ENCODE measurements at places on chromosomes 3 and 15.

DNA sequence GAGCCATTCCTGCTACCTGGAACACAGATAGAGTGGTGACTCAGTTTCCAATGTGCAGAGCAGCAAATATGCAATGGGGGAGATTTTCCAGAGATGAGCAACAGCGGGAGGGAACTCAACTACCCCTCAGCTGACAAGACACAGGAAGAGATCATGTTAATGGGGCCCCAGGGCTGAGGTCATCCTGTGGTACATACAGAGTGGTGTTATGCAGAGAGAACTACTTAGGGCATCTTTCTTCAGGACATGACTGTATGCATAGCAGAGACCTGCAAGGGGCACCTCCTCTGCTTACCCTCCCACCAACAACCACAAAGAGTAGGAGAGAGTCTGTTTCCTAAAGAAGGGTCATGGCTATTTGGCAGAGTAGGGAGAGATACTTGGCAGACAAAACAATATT is 6.8 kb upstream of the TBC1D5 start:
- no peak for DNase-seq

- DNase-seq, result no peak
Observed at GRCh38 chr3:72174040-72174439, 389.1 kb upstream of the PROK2 start.

DNA sequence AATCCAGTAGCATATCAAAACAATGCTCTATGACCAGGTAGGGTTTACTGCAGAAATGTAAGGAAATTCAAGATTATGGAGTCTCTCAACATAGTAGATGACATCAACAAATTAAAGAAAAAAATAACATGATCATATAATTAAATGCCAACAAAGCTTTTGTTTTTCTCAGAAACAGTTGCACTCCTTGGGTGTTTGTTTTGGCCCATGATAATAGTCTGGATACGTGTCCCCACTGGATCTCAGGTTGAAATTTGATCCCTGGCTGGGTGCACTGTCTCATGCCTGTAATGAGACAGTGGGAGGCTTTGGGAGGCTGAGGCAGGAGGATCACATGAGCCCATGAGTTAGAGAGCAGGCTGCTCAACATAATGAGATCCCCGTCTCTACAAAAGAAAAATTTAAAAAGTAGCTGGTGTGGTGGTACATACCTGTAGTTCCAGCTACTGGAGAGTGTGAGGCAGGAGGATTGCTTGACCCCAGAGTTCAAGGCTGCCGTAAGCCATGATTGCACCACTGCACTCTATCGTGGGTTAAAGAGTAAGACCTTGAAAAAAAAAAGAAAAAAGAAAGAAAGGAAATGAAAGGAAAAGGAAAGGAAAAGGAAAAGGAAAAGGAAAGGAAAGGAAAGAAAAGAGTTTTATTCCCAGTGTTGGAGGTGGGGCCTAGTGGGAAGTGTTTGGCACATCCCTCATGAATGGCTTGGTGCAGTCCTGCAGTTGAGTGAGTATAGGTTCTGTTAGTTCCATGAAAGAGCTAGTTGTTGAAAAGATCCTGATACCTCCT is 53.3 kb upstream of the FOXB1 start:
- no peak for DNase-seq

DNA sequence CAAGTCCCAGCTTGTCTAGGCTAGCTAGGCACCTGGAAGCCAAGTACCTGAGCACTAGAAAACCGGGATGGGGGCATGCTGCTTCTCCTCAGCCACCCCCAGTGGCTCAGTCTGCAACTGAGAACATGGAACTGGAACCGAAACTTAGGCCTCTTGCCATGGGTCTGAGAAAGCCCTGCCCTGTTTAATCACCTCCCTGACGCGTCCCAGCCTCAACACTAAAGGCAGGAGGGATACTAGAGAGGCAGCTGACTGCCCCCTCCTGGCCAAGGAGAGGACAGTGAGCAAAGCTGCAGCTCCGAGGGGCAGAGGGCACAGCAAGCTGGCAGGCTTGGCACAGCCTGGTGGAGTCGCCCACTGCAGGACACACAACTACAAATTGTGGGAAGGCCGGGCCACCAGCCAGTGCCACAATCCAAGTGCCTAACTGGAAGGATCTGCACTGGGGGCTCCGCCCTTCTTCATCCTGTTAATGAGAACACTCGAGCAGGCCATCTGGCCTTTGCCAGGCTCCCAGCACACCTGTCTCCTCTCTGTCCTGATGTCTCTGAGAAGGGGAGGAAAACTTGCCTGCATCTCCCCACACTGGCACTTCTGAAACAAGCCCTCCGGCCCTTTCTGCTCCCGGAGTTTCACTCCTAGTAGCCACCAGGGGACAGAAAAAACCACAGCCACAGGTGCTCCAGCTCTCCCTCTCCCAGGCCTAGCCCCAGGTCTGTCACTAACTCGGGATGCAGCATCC is 53.7 kb downstream of the BDH1 start:
- DNase-seq, result peak; percentile 56

DNA sequence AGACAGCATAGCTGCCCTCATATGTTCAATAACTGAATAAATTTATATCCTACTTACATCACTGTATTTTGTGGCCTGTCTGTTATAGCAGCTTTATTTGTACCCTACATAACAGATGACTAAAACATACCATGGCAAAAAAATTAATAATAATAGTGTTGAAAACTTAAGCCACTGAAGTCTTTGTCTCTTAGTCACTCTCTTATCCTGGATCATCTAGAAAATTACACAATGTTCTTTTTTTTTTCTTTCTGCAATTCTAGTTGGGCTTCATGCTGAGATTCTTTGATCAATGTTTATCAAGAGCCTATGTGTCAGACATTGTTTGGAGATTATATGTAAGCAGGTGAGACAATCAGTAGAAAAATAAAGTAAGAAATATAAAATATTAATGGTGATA is 519.3 kb upstream of the ARPP21 start:
- DNase-seq, result no peak

- DNase-seq, result no peak
Observed at GRCh38 chr3:170423001-170423615, 4.4 kb downstream of the CLDN11 start.

DNA sequence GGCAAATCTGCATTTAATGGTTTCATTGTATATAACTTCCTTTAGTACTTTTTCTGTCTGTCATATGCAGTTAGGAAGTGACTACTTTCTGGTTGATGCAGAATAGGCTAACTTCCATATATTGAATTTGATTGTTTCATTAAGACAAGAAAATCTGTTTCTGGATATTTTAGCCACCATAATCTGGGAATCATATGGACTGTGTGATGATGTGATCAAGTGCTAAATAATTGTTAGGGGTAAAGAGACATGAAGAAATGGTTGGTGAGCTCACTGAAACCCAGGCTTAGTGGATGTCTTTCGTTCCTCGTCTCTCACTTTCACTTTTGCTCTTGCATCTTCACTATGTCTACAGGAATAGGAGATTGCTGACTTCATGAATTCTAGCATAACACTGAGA is 3.5 kb upstream of the MNS1 start:
- no peak for DNase-seq

- DNase-seq, result no peak
Observed at GRCh38 chr15:67790610-67791319, 34.5 kb upstream of the SKOR1 start.

DNA sequence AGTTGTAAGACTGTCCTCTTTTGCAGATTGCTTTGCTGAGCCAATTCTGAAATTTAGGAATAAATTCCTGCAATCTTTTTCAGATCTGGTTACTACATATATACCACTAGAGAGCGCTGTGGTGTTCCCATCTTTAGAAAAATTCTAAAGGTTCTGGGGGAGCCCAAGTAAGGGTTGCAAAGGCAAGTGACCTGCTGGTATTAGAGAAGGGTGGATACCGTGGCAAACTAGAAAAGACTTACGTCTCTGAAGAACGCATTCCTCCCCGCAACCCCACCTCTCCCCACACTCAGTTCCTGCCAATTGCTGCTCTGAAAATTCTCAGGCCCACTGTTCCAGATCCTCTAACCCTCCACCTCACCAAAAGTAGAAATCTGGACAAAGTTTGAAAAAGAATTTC is 48.5 kb downstream of the EFHB start:
- peak; percentile 39 for DNase-seq

DNA sequence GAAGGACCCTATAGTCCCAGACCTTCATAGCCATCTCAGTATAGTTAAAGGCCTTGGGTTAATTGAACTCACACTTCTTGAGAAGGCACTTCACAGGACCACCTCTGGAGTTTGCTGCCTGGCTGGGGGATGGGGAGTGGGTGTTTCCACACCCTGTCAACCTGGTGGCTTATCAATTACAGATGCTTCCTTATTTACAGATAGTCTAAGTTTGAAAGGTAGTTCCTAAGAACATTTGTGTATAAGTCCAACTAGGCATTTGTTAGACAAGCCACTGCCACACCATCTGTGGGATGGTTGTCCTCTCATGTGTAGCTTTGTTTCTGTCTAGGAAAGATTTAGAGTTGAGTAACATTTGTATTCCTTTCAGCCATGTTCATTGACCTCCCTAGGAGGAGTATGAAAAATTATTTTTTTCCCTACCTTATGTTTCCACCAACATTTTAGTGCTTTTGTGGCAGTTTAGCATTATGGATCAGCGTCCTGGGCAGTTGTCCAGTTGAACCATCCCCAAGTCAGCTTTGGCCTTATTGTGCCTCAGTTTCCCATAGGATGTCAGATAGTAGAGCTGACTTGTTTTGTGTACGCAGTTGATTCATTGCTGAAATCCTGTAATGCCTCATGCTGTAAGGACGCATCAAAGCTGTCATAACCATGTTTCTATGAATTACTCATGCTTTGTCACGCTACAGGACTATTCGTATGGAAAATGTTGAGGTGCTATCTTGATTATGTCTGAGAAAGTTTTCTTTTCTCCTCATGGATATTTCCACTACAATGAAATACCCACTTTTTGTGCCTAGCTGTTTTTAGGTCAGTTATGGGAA is 21.2 kb upstream of the SIAH2 start:
- DNase-seq, result no peak

- DNase-seq, result no peak
Observed at GRCh38 chr3:95218484-95218883, 1155.6 kb downstream of the NSUN3 start.

DNA sequence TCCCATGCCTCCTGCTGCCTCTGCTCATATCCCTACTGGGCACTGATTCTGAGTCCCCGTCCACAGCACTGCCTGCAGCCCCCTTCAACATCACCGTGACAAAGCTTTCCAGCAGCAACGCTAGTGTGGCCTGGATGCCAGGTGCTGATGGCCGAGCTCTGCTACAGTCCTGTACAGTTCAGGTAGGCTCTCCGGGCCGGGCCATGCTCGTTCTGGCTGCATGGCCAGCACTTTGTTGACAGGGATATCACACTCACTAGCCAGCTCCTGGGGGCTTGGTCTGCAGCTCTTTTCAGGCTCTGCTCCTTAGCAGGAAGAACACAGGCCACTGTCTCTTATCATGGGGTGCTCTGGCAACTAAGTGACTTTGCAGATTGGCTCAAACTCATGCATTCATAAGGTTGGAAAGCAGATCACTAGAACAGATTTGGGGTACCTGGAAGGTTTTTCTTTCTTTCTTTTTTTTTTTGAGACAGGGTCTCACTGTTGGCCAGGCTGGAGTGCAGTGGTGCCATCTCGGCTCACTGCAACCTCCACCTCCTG is 6.0 kb downstream of the TYRO3 start:
- DNase-seq, result no peak

DNA sequence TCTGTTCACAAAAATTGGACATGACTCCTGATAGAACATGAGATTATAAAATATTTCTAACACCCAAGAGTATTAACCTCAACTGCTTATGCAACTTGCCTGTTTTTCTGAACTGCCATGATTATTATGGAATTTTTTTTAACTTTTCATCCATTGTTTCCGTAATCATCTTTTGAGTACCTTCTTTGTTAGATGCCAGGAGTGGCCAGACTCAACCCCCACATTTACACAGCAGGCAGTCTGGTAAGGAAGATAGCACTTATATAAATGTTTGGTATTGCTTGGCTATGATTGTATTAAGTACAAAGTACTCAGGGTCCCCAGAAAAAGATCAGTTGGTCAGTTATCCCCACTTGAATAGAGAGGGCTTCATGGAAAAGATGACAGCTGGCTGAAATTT is 74.3 kb downstream of the CRYBG3 start:
- no peak for DNase-seq

GRCh38 chr3:14536837-14537589 is 3.1 kb downstream of the GRIP2 start:
- no peak for DNase-seq

DNA sequence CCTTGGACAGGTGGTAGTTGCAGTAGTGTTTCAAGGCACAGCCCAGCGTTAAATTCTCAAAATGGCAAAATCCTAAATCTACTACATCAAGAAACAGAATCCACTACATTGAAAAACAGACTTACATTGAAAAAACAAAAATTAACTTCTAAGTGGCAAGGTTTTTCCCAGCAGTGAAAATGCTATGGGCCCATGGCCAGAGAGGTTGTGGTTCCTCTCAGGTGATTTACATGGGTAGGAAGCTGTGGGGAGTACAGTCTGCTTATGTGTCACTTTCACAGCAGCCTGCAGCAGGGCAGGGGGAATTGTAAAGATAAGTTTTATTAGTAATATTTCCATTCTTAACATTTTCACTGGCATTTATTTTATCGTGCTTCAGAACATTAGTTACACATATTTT is 24.9 kb downstream of the TTC14 start:
- no peak for DNase-seq

GRCh38 chr15:38059665-38060064 is 125.2 kb downstream of the TMCO5A start:
- DNase-seq, result no peak

DNA sequence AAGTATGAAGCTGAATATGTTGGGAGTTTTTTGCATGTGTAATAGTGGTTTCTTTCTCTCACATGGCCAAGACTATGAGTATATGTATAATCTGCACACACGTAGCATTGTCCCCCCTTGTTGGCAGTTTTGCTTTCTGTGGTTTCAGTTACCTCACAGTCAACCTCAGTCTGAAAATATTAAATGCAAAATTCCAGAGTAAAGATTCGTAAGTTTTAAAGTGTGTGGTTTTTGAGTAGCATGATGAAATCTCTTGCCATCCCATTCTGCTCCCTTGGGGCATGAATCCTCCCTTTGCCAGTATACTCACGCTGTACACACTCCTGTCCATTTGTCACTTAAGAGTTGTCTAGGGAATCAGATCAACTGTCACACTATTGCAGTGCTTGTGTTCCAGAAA is 742.0 kb upstream of the CCDC54 start:
- no peak for DNase-seq

DNA sequence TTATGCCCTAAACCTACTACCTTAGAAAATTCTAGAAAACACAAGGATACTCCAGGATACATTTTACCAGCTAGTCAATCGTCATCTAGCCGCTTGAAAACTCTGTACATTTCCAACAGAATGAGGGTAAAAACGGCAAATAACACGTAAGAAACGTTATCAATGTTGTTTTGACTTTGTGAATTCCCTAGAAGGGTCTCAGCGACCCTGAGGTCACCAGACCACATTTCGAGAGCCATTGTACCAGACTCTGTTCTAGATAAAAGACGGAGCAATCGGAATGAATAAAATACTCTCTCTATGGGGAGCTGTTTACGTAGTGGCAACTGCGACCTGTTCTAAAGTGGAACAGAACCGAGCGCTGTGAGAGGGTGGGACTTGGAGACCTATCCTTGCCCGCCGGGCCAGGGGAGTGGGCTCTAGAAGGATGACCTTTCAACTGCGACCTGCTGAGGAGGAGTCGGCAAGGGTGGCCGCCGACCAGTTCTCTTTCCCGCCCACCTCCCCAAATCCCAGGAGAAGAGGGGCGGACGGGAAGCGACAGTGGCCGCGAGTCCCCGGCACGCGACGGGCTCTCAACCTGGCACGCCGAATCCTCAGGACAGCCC is 778 bp upstream of the AP4E1 start:
- DNase-seq, result no peak
